ENCODE measurements at places on chromosomes 13 and 19.
A peak's percentile ranks its signal among the peaks of the same experiment; 100 is the strongest.

DNA sequence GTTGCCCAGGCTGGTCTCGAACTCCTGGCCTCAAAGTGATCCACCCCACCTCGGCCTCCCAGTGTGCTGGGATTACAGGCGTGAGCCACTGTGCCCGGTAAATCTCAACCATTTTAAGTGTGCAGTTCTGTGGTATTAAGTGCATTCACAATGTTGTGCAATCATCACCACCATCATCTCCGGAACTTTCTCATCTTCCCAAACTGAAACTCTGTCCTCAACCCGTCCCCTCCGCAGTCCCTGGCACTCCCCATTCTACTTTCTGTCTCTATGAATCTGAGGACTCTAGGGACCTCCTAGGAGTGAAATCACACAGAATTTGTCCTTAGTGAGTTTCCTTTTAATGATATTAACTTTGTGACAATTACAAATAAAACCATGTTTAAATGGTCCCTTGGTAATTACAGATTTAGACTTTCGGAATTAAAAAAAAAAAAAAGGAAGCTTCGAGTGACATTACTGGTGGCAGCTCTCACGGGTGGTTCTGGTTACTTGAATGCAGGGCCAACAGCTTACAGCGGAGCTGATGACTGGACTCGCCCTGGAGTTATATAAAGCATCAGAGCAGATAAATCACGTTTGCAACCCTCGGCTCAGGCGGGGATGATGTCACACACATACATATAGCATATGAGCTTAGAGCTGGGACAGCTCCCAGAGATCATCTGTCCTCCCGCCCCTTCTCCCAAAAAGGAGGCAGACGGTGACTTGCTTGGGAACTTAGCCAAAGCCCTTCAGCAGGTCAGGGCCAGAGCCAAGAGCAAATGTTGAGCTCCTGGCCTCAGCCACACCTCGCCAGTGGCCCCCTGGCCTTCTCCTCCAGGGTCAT, 89.8 kb downstream of the ZNF557 start:
- peak; percentile 19 for DNase-seq

- DNase-seq = peak; percentile 75
Observed at GRCh38 chr13:82797876-82798275, 1084.4 kb downstream of the SLITRK1 start.

DNA sequence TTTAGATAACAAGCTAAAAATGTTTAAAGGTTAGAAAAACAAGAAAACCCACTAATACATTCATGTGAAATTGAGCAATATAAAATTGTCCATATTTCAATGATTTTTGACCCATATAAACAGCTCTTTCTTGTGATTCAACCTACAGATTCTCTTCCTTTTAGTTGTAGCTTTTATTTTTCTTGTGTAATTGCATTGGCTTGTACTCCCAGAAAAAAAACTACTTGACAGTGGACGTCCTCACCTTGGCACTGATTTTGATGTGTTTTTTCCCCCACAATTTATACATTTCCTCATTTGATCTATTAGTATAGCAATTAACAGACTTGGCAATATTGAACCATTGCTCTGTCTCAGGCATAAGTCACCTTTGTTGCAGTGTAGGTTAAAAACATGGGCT, 4.7 kb downstream of the CCDC194 start:
- no peak for DNase-seq

- DNase-seq = no peak
Observed at GRCh38 chr13:32176696-32177095, 138.5 kb downstream of the ZAR1L start.

- DNase-seq = no peak
Observed at GRCh38 chr13:39509616-39510315, 93.2 kb downstream of the LHFPL6 start.

DNA sequence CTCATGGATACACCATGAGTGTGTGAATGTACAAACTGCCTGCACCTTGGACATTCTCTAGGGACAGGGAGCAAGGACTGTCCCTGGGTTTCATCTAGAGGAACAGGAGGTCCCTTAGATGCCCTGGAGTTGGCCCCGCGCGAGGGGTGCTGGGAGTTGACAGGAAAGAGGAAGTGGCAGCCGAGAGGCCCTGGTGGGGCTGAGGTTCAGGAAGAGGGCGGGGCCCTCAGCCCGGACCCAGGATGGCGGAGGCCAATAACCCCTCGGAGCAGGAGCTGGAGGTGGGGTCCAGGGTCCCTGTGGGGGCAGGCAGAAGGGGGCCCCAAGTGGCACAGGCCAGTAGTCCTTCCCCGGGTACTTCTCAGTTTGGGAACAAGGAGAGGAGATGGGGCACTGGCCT, 6.9 kb downstream of the PKN1 start:
- peak; percentile 64 for DNase-seq

GRCh38 chr13:48303359-48304142, at the start of gene RB1:
Gene RB1, plus strand, starts transcription at chr13:48303751. Its CDS starts 162 bp downstream, at chr13:48303913.
- peak; percentile 80 for DNase-seq

GRCh38 chr13:78709028-78709427, 50.1 kb upstream of the OBI1 start:
- no peak for DNase-seq

- DNase-seq = no peak
Observed at GRCh38 chr13:111368091-111368490, 47.6 kb downstream of the TEX29 start.
